Stimulated activated CD4-positive, alpha-beta T cell treated with anti-CD3 and anti-CD28 coated beads, Interleukin-15, amount 100 ng/mL, for 48 hours (primary cell): ENCODE measurements at places on chromosomes 12 and 14.

- no peak for DNase-seq
Measured at GRCh38 chr12:68356060-68356695, 24.0 kb upstream of the MDM1 start.

DNA sequence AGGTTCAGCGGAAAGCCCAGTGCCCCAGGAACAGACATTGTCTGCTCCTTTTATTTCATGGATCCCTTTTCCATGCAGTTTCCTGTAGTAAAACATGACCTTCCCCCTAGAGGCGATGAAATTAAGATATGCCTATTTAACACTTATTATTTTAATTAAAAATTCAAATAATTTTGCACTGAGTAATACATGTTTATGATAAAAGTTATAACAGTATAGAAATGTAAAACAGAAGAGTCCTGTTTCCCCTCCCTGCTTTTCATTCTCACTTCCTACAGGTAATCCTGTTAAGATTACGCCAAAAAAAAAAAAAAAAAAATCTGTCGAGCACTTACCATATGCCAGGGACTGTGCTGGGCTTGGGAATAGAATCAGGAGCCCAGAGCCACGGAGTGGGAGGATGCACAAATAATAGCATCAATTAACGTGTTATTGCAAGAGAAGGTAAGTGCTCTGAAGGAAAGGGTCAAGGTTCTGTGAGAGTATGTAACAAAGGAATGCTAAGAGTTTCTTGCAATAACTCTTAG, 830 bp upstream of the LPCAT3 start:
- DNase-seq: no peak

- no peak for DNase-seq
Measured at GRCh38 chr12:43221216-43221615, 330.8 kb downstream of the ADAMTS20 start.

DNA sequence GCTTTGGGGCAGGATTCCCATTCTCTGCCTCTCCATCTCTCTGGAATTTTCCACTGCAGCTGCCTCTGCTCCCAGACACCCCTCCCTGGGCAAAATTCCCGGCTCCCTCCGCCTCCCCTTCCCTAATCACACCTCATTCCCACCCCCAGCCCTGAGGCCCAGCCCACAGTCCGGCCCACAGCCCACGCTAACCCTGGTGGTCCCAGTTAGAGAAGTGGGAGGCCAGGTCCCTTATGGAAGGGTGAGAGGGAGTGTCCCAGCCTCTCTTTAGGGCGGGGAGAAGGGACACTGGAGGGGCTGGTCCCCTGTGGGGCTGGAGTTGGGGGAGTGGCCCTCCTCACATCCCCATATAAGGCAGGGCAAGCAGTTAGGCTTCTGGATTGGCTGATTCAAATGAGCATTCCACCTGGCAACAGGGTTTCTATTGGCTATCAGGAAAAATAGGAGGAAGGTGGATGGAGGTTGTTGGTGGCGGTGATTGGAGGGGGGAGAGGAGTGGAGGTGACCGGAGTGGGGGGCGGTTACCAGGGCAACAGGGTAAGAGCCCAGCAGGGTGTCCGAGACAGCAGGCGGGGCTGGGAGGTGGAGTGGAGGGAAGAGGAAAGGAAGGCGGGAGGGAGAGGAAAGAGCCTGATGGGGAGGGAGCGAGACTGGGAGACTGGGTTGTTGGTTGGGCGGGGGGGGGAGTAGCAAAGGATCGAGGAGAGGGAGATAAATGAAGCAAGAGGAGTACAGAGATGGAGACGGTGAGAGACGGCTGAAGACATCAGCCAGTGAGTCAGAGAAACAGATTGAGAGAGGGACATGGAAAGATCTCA, 1.9 kb upstream of the PTMS start:
- DNase-seq: no peak

- no peak for DNase-seq
Measured at GRCh38 chr12:2187195-2187945, 134.6 kb downstream of the CACNA1C start.

DNA sequence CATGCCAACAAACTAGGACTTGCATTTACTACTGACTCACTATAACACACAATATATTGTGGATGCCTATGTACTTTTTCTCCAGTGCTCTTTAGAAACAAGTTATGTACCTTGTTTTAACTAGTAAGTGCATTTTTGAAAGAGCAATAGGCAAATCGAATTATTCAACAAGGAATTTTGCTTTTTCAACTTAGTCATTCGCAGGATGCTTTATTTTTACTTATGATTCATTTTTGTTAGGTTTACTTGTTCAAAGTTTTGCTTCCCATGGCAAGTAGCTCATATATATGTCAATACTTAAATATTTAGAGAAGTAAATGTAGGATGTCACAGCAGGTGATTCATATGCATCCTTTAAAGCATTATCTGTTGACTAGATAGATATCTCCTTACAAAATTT, 149.8 kb downstream of the PELI2 start:
- no peak for DNase-seq

DNA sequence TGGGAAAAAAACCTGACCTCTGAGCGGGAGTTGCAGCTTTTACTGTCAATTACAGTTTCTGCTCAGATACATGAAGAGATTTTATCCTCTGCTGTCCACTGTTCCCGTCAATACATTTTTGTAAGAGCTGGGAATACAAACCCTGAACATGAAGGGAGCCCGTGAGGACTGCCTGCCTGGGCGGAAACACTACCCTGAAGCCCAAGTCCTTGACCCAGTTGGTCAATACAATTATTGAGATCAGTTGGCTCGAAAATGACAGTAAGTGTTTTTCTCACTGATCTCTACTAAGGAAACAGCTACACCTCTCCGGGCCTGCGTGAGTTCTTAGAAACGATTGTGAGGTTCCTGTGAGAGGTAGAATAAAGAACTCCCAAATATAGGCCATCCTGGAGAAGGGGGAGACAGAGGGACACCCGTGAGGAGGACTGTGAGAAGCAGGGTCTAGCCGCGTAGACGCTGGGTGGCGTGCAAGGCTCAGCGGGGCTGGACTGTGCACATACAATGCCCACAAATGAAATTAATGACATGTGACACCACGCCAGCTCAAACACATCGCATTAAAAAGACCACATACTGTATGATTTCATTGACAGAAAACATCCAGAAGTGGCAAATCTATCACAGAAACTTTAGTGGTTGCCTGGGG, 509.5 kb downstream of the TMEM132D start:
- DNase-seq: no peak

DNA sequence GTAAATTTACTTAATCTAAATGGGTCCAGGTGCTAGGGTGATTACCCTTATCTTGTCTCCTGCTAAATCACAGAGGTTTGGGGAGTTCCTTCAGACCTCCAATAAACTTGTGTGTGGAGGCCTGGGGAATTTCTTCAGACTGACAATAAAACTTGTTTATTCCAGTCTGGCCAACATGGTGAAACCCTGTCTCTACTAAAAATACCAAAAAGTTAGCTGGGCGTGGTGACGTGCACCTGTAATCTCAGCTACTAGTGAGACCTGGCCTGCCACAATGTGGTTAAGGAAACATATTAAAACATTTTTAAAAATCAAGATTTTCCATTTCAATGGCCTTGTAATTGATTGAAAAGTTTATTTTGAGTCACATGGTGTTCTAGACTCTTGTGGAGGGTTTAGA, 126.9 kb upstream of the FGD4 start:
- DNase-seq: no peak

DNA sequence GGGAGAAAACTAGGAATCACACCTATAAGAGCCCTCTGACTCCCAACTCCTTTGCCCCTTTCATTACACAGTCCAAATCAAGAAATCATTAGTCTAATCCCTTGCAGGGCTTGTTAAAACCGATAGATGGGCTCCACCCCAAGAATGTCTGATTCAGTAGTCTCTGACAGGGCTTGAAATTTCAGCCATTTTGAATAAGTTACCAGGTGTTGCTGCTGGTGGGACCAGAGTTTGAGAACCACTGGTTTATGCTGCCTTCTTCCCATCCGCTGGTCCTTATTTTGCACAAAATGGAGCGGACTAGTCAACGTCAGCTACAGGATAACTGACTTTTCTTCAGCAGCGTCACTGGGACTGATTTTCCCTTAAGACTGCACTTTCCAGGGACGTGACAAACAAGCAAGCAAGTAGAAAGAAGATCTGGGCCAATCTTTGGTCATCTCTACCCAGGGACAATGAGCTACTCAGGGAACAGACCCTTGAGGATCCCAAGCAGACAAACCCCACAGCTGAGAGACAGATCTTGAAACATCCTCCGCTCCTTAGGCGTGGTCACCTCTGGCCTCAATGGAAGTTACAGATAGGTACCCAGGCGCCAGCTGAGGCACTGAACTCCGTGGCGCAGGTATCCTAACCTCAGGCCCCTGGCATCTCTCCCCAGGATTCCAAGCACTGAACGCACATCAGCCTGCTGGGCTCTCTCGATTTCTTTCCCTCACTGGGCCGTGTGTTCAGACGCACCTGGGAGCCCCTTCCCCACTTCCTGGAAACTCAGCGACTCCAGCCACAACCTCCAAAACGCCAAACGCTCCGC, 900 bp downstream of the KCTD10 start:
- DNase-seq: no peak

- no peak for DNase-seq
Measured at GRCh38 chr12:45863332-45863731, 127.0 kb downstream of the SCAF11 start.
